ENCODE measurements at places on chromosomes 4 and X. TPM values are rescaled to one million over a fixed set of nuclear protein-coding genes. Genes with fewer than 3 reads are reported as not detected.

DNA sequence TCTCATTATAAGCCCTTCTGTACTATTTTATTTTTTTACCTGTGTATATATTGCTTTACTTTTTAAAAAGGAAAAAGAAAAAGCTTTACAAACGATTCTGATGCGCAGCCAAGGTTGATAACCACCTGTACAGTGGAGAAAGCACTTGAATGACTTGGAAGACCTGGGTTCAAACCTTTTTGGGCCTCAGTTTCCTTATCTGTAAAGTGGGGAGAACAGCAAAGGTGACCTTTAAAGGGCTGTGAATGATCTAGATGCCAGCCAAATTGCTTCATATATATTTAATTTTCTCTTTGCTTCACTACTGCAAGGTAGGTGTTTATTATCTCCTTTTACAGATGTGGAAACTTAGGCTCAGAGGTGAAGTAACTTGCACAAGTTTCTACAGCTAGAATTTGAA is 45.0 kb downstream of the SMC1A start:
- DNase-seq: no peak

GRCh38 chr4:105469736-105470135 is 4.1 kb downstream of the PPA2 start:
- no peak for DNase-seq

GRCh38 chr4:68997040-68997439 is 45.4 kb upstream of the UGT2A3 start:
- DNase-seq: no peak

GRCh38 chr4:42150653-42151567 is 1.5 kb downstream of the BEND4 start:
- DNase-seq: peak; percentile 8

DNA sequence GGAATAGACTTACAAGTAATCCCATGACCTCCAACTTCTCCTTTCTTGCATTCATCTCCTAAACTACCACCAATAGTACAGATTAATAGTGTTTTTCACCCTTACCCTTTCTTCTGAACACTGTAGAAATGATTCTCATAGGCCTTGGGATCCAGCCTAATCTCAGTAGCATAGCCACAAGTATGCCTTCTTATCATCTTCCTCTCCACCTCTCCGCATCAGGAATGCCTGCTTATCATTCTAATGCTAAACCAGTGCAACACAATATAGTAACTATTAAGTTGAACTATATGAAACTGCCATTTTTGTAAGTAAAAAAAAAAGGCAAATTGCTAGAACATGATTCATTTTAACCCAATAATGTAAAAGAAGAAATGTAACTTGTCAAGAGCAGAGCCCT is 79.5 kb upstream of the IL2 start:
- DNase-seq: no peak

DNA sequence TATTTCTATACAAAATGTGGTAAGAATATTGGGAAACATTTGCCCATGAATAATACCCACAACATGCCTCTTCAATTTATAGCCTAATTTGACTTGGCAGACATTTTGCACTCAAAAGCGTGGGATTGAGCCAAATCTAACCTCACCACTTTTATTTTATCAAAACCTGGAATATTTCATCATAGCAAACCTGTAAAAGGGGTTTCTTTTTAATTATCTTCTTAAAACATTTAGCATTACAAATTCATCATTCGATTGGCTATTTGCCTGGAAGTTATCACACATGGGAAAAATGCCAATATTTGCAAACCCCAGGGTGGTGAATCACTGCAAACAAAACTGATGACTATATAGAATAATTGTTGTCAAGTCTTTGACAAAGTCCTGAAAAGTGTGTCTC is 56.2 kb downstream of the VCX3B start:
- DNase-seq: peak; percentile 57

DNA sequence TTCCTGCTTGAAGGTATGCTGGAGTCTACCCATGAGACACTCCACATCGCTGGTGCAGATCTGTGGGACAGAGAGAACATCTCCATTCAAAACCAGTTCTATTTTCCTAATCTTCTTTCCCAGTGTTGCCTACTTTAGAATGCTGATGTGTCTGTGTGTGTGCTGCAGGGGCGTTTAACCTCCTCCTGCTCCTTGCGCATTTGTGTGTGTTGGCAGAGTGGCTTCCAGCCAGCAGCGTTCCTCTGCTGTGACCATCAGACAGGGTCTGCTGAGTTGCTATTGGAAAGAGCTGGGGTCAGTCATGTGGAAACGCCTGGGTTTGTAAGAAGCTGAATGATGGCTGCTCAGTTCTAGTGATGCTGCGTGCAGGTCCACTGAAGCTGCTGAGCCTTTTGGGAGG is 223.6 kb downstream of the RBMX2 start:
- DNase-seq: no peak

The USP17L29 gene
- not detected for total RNA-seq

- DNase-seq: no peak
Observed at GRCh38 chr4:42225286-42225685, 72.8 kb upstream of the BEND4 start.

Measured in mammary epithelial cell (primary cell).